ENCODE measurements at places on chromosomes 11 and 22.

DNA sequence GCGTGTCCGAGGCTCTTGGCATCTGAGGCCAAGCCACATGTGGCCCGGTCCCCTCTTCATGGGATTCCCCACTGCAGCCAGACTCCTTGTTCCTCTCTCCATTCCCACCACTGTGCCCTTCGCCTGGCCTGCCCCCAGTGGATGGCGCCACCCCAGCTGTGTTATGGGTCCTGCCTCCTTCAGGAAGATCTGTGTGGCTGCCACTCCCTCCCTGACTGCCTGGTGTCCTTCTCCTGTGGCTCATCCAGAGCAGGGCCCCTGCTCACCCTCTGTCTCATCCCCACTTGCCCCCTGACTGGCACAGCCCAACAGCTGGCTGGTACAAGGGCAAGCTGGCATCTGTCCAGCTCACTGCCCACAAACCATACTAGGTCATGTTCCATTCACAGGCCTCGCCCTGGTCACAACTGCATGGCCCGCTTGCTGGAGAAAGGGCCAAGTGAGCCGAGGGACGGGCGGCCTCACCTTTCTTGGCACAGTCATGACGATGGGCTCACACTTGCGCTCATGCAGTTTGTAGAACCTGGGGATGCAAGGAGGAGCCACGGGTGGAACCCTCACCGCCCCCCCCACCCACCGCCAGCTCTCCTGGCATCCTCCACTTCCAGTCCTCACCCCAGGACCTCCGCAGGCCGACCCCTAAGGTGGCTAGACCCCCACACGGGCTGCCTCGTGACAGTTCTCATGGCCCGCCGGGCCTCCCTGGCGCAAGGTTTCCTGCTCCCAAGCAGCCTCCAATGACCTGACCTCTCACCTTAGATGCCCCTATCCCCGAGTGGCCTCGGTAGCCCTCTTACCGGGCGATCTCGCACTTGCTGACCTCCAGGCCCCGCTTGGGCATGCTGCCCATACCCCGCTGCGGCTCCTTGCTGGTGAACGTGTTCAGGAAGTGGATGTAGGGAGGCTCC lies 2.1 kb upstream of the PTPRCAP start:
- no peak for DNase-seq

- no peak for DNase-seq
Observed at GRCh38 chr11:69049490-69049867, 747 bp downstream of the TPCN2 start.

GRCh38 chr11:59281177-59281576 lies 68.5 kb upstream of the MPEG1 start:
- DNase-seq = no peak

DNA sequence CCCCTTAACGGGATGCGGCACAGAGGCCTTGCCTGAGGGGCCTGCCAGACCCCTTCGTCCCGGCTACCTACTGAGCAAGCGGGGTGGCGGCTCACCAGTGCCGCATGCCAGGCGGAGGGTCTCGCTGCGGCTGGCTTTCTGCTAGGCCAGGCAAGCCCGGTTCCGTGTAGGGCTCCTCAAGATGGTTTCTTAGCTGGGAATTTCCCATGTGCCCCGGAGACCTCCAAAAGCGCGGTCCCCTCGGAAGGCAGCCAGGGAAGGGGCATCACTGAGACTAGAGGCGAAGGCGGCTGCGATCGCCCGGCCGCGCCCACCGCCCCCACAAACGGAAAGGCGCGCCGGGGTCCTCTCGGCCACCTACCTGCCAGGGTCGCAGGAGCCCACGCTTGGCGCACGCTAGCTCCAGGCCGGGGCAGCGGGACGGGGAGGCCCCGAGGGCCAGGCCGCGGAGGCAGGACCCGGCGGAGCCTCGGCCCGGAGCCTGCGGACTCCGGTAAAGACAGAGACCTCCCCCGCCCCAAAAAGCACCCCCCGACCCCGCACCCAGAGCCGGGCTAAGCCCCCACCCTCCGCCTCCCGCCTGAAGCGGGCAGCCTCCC lies 23.8 kb downstream of the MICAL3 start:
- DNase-seq = no peak

- DNase-seq = no peak
Observed at GRCh38 chr11:13923716-13924650, 38.5 kb upstream of the SPON1 start.

GRCh38 chr11:126167488-126167887 lies 44.0 kb downstream of the RPUSD4 start:
- DNase-seq = no peak

GRCh38 chr11:94469416-94469815 lies 24.2 kb downstream of the MRE11 start:
- no peak for DNase-seq

GRCh38 chr11:67356864-67357561 lies 3.7 kb upstream of the POLD4 start:
- DNase-seq = peak; percentile 51

DNA sequence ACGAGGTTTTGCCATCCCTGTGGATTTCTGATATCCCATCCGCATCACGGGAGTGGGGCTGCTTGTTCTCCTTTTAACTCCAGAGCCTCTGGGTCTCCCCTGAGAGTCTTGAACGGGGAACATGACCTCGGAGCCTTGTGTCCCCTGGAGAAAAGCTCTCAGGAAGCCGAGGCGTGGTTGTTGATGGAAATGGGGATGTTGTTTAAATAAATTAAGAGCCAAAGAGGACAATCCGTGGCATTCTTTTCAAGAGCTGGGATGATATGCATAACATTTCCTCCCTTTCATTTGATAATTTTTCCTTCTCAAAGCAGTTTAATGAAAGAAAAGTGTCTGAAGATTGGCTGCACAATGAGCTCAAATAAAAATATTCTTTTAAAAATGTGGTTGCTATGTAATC lies 14.2 kb downstream of the TSPAN18 start:
- DNase-seq = no peak

All from activated CD8-positive, alpha-beta memory T cell treated with anti-CD3 and anti-CD28 coated beads for 1 hour (primary cell).